Stimulated activated CD8-positive, alpha-beta memory T cell treated with anti-CD3 and anti-CD28 coated beads, Interleukin-12 subunit alpha, Interleukin-12 subunit beta, amount 100 ng/mL, for 1 hour (primary cell): ENCODE measurements at places on chromosomes 6 and 20.
A peak's percentile ranks its signal among the peaks of the same experiment; 100 is the strongest.

DNA sequence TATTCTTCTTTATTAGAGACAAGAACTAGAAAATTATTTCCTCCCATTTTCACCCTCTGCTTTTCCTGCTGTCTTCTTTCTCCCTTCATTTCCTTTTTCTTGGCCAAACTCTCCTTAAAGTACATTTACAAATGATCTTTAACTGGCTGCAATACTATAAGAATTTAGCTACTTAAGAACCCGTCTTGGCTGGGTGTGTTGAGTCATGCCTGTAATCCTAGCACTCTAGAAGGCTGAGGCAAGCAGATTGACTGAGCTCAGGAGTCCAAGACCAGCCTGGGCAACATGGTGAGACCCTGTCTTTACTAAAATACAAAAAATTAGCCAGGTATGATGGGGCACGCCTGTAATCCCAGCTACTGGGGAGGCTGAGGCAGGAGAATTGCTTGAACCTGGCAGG lies 39.3 kb upstream of the SRPK1 start:
- no peak for DNase-seq

GRCh38 chr6:152986978-152987377 lies 4.1 kb upstream of the FBXO5 start:
- DNase-seq: no peak

- no peak for DNase-seq
Observed at GRCh38 chr6:110554441-110554840, 78.0 kb upstream of the SLC22A16 start.

- DNase-seq: no peak
Observed at GRCh38 chr20:51366155-51366886, 176.2 kb downstream of the NFATC2 start.

DNA sequence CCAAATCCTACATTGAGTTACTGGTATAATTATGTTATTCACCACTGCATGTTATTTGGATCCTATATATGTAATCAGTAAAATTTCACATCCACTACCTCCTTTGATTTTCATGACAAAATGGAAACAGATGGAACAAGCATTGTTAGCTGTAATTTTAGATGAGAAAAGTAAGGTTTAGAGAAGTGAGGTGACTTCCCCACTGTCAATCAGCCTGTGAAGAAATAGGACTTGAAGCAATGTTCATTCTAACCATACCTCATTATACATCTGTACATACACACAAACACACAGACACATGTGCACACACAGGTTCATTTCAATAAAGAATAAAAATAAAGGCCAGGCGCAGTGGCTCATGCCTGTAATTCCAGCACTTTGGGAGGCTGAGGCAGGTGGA lies 23.7 kb upstream of the QKI start:
- DNase-seq: no peak

DNA sequence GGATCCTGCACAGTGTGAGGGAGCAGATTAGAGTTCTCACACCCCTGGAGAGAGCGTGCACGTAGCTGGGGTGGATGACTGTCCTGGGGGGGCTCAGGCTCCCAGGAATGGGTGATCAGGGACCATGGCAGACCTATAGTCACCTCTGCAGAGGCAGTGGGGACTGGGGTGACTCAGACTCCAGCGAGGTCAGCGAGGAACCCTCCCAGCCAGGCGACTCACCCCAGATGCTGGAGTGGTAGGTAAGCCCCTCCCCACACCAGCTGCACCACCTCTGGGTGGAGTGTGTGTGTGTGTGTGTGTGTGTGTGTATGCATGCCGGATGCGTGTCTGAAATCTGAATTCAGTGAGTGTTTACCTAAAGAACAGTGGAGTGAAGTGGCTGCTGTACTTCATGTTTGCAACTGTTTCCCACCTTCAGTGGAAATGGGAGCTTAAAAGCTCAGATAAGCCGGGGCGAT lies 17.4 kb upstream of the GTSF1L start:
- DNase-seq: no peak

DNA sequence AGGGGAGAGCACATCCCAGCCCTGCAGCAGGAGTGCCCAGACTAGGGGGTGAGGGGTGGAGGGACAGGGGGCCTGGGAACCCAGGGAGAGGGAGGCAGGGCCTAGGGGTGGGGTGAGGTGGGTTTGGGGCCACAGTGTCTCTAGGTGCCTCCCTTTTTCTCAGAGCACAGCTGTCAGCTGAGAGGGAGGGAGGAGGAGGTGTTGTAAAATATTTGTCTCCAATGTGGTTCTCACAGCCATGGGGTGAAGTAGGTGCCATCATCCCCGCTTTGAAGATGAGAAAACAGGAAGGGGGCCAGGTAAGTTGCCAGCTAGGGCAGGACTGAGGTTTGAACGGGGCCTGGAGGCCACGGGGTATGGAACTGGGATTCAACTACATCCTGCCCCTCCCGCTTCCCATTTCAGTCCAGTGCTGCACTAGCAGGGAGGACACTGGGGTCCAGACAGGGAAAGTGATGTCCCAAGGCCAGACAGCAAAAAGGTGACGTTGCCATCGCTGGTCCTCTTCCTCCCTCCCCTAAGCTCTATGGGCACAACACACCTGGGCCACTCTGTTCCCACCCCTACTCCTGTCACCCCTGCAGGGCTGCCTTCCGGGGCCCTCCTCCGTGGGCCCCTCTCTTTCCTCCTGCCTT lies 20.3 kb downstream of the PACSIN1 start:
- DNase-seq: no peak

DNA sequence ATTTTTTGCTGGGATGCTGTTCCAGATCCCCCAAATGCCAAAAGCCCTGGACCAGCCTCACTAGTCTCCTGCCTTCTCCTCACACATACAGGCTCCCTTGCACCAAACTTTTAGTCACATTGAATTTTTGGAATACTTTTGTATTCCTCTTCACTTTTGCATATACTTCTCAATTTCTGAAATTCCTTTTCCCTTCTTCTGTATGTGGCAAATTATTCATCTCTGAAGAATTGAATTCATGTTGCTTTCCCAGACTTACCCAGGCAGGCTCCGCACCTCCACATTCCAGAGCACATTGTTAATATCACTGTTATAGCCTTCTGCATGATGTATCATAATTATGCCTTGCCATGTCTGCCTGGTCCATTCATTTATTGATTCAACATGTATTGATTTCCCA lies 255.3 kb upstream of the POU3F2 start:
- no peak for DNase-seq

DNA sequence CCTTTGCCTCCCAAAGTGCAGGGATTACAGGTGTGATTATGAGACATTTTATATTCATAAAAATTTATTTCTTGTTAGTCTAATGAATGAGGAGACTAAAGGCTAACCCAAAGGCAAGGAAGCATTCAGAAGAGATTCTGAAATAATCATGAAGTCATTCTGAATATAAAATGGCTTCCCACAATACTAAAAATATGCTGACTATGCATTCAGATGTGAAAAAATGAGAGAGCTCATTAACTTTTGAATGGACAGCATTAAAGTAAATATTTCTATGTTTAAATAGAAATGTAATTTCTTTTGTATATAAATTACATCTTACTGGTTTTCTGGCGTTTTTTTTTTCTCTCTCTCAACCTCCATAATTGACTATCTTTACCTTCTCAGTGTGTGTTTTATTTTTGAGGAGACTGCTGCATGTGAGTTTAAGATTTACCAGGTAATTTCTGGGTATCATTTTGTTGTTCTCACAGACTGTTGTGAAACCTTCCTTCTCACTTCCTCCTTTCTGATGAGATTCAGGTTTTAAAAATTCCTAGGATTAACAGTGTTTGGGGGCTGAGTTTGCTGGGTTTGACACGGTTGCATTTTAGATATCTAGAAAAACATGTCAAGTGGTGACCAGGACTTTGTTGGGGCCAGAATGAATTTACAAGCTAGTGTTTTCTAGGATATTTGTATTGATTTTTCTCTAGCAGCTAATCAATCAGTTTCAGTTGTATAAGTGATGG lies 316.6 kb downstream of the CDKAL1 start:
- no peak for DNase-seq

DNA sequence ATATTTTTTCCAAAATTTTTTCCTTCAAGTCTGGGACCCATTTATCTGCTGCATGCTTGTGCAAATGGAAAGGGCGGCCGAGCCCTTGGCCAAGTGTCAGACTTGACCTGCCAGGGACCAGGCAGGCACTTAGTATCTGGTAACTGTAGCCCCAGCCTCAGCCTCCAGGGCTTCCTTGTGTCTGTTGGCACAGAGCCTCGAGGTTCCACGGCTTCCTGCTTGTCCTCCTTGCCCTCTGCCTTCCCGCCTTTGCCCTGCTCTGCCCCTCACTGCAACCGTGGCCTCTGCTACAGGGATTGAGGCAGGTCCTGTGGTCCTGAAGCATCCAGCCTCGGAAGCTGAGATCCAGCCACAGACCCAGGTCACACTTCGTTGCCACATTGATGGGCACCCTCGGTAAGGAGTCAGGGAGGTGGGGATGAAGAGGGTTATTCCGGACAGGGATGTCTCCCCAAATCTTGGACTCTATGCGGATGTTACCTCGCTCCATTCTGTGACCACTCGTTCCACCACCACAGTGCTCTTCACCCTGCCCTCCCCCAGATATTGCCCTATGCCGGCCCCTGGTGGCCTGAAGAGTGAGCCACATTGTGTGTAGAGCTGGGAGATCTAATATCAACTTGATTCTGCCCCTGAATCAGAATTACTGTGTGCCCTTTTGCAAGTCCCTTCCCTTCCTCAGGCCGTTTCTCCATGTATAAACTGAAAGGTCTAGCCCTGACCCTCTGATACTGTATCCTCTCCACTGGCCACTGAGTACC lies 41.5 kb upstream of the SRF start:
- no peak for DNase-seq

- DNase-seq: no peak
Observed at GRCh38 chr20:59945731-59946130, 5.5 kb downstream of the FAM217B start.

- DNase-seq: no peak
Observed at GRCh38 chr6:17478946-17479345, 85.6 kb downstream of the CAP2 start.

GRCh38 chr20:32687180-32687532 lies 13.4 kb upstream of the C20orf203 start:
- no peak for DNase-seq

DNA sequence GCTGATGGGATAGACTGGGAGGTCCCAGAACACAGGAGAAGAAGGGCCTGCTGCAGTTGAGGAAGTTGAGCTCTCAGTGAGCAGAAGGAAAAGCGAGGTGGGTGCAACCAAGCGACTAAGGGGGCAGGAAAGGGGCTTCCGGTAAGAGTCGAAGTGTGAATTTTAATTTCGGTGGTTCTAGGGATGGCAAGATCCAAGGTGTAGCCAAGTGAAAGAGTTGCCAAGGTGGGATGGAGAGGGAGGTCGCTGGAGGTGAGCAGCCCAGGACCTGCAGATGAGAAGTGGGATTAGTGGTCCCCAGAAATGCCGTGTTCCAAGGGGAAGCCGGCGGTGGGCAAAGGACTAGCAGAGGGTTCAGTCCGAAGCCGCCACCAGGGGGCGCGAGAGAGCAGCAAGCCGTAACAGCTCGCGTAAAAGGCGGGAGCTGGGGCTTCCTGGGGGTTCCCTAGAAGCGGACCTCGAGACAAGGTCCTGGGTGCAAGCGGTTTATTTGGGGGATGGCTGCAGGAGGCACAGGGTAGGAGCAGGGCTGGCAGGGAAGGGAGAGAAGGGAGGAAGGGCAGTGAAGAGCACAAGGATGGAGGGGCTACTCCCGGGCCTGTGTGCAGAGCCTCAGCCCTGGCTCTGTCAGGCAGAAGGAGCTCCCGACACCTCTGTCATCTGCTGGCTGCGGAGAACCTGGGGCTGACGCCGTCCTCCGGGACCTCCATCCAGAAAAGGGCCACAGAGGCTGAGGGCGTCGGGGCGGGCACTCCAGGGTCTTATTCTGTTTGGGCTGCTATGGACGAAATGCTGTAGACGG lies 103.6 kb downstream of the PAX1 start:
- peak; percentile 7 for DNase-seq

DNA sequence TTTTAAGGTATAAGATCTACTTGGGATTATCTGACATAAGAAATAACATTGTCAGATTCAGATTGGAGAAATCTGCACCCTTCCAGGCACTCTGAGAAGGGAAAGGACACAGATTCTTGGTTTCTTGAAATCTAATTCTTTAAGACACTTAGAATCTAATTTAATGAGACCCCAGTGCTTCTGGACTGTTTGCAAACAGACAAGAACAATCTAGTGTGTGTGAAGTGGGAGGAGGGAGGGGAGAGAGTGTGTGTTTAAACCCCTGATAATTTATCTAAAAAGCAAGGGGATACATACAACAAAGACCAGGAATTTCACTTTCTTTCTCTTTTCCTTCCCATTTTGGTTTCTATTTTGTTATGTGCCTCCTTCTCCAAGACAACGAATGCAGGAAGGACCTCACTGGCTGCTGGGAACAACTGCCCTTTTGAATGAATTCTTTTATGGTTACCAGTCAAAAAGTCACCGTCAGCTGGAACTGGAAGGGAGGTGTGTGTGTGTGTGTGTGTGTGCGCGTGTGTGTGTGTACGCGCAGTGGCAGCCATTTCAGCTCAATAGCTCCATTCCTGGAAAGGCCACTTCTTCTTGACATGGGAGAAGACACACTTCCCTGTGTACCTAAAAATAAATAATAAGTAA lies 129.4 kb downstream of the BCAS1 start:
- no peak for DNase-seq

- no peak for DNase-seq
Observed at GRCh38 chr6:15014958-15015357, 230.9 kb upstream of the JARID2 start.

- DNase-seq: peak; percentile 26
Observed at GRCh38 chr6:154156135-154156896, 117.3 kb downstream of the OPRM1 start.

DNA sequence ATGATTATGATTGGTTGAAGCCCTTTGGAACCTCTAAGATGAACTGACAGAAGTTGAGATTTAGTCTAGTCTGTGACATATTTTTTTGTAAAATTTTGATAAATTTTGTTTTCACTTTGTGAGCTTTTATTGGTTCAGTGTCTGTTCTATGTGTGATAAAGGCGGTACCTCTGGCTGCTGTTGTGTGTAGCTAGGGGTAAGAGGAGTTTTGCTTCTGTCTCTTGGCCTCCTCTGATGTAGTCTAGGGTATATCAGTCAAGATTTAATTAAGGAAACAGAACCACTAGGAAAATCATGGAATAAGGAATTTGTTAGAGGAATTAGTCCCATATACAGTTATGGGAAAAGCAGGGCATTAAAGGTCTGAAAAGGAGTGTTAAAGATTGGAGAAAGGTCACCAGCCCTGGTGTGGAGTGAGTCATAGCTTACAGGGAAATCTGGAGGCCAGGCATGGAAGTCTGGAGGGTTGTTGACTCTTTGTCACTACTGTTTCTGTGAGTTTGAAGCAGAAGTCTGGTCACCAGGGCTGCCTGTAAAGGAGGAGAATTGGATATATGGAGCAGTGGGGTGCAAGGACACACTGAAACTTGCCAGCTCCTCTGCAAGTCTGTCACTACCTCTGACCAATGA lies 28.5 kb downstream of the CDC5L start:
- DNase-seq: no peak

- no peak for DNase-seq
Observed at GRCh38 chr6:136887953-136888352, 34.1 kb upstream of the SLC35D3 start.

DNA sequence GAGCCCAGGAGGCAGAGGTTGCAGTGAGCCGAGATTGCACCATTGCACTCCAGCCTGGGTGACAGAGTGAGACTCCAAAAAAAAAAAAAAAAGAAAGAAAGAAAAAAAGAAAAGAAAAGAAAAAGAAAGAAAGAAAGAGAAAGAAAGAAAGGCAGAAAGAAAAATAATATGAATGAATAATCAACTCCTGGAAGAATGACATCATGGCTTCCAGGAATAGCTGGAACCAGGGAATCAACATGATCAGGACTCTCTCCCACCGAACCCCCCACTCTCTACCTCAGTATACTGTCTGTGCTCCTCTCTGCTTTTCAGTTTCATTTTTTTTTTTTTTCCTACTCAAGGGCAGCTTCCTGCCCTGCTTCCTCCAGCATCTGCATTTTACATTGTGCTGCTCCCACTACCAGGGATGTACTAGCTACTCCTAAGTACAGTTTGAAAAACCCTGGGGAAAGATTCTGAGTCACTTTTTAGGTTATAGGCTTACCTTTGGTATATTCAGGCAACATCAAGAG lies 19.7 kb upstream of the MTCL3 start:
- no peak for DNase-seq
